ENCODE measurements at places on chromosomes 7 and 10.

GRCh38 chr7:90677486-90678404 is 81.6 kb downstream of the CDK14 start:
- no peak for DNase-seq

DNA sequence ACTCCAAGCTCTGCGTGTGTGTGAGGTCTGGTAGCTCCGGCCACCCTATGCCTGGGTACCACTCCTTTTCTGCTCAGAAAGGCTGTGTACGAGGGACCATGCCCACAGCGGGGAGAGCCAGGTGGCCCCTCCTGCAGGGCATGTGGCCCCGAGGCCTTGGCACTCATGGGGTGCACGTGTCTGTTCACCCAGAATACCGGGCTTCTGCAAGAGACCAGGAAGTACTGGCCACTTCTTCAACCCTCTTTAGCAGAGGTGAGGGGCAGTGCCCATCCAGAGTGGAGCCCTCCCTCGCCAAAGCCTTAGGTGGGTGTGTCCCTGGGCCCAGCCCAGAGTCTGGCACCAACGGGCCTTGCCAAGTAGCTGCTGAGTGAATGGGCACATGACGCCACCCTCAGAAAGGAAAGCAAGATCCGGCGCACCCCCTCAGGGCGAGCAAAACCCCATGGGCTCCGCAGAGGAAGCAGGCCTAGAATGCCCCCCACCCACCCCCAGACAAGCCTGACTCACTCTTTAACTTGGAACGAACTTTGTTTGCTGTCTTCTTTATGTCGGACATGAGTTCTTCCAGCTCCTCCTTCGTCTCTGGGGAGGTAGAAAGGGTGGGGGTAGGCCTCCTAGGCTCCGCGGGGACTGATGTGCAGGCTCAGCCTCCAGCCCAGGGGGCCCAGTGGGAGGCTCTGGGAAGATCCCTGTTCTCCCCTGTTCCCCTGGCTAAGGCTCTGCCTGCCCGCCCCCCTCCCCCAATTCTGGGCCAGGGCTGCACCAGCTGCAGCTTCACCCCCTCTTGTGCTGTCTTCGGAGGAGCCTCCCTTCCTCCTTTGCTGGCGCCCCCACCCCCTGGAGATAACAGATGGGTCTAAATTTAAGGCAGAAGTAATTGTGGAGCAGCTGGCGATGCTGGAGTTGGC is 14.6 kb downstream of the STX1A start:
- DNase-seq, result no peak

DNA sequence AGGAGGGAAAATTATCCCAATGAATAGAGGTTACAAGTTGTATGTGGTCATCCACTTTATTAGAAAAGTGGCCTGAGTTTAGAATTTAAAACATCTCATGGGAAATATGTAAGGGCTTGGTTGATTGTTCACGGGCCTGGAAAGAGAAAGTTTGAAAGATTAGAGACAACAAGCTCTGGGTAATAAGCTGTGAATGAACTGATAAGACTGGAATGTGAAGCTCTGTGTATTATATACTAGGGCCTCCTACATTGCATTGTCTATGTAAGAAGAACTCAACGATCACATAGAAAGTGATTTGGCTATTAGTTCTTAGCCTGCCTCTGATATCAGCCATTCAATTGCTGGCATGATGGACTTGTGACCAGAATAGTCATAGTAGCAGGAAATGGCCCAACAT is 199.2 kb upstream of the MAGI2 start:
- no peak for DNase-seq

DNA sequence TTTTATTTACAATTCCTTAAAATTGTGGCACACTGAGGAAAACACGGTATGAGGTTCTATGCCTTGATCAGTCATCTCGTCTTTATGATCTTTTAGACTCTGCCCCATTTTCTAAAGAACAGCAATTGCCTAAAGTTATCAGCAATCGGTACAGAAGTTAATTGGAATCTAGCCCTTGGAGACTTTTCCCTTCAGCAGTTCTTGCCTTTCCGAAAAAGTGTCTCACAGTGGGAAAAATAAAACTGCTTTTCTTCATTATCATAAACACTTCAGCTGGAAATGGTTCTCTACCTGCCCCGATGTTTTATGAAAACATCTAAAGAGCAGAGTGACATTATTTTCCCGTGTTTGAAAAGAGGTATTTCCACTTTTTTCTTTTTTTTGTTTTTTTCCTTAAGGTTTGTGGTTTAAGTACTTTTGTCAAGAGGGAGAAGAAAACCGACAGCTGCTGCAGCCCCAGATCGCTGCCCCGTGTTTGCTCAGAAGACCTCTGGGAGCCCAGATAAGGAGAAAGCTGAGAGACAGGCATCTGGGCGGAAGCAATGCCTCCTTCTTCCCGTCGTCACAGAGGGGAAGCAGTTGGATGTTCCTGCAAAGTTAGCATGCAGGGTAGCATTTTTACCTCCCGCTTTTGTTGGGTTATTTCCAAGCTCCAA is 149.7 kb downstream of the FRMD4A start:
- no peak for DNase-seq

DNA sequence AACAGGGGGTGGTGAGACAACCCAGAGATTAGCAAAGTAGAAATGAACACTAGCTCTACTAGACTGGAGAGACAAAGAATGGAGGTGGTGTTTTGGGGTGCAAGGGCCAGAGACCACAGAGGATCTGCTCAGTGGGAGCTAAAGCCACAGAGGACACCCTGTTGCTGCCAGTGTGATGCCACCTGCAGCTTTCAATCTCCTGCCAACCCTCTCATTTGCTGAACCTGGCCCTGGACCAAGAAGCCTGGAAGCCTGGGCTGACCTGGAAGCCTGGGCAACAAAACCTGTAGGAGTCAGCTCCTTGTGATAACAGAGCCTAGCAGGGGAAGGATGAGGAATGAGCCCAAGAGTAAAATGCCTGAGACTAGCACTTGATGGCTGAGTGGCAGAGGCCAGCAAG is 81.1 kb upstream of the ADO start:
- DNase-seq, result no peak

- no peak for DNase-seq
Observed at GRCh38 chr10:30282221-30282620, 66.9 kb downstream of the MTPAP start.

- DNase-seq, result peak; percentile 22
Observed at GRCh38 chr10:127293640-127294039, 97.2 kb upstream of the INSYN2A start.

DNA sequence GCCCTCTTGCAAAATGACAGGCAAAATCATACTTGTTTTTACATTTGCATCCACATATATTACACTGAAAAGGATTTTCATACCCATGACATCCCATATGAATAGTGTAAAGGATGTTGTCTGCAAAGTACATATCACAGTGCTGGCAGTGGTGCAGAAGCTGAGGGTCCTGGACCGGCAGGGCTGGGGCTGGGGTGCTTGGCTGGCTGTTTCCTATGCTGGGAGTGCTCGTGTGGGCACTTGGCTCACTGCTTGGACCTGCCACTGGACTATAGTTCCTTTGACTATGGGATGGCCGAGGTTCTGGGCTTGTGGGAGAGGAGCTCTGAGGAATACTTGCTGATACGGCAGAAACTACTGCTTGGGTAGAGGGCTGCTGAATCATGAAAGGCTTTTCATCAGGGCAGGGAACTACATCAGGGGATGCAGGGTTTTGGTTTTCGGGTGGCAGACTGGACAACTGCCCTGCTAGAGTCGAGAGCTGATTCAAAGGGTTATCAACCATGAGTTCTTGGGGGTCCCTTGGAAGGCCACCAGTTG is 13.7 kb downstream of the PSTK start:
- DNase-seq, result no peak

- no peak for DNase-seq
Observed at GRCh38 chr7:66597461-66597860, 31.2 kb upstream of the KCTD7 start.

DNA sequence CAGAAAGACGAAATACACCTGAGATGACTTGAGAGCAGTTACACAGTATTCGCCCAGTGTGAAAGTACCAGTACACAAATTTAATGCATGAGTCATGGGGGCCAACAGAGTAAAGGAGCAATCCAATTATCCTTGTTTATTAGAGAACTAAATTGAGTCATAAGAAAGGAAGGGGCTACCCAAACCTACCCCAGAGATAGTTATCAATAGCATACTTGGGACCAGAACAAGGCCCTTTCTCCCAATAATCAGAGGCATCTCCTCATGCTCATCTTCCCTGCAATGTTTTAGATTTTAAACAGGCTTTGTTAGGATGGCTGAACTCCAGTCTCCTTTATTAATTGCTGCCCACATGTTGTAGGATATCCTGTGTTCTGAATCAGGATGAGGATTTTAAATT is 239.7 kb upstream of the LRGUK start:
- no peak for DNase-seq

GRCh38 chr7:83359108-83359507 is 196.4 kb upstream of the PCLO start:
- no peak for DNase-seq

DNA sequence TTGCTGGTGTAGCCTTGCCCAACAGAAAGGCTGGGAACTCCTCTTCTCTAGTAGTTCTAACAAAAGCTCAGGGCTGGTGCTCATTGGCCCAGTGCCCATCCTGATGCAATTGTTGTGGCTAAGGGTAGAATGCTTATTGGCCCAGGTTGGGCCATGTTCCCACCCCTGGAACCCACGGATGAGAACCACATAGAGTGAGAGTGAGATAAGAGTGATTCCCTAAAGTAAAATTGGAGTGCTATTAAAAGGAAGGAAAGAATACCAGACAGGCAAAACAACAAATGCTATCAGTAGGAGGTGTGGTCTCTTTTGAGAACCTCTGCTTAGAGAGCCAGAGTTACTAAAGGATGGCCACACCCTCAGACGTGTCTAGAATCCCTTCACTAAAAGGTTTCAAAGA is 49.2 kb downstream of the LGI1 start:
- no peak for DNase-seq

DNA sequence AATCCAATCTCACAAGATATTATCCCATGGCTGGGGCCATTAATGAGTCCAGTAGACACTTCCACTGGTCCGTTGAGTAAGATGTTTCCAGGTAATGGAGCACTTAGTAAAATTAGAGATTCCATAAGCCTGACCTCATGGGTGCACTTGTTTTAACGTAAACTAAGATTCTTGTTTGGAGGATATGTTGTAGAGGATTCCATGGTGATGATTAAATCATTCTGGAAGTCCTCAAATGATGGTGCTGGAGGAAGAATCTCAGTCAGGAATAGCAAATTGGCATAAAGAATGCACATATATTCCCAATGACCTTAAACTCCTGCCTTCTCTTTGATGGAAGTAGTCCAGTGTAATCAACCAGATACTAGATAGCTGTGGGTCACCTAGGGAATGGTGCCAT is 161.9 kb upstream of the PCLO start:
- no peak for DNase-seq

GRCh38 chr10:80187060-80187459 is 18.3 kb downstream of the ANXA11 start:
- DNase-seq, result no peak

- no peak for DNase-seq
Observed at GRCh38 chr7:31017032-31017675, 35.0 kb upstream of the ADCYAP1R1 start.

DNA sequence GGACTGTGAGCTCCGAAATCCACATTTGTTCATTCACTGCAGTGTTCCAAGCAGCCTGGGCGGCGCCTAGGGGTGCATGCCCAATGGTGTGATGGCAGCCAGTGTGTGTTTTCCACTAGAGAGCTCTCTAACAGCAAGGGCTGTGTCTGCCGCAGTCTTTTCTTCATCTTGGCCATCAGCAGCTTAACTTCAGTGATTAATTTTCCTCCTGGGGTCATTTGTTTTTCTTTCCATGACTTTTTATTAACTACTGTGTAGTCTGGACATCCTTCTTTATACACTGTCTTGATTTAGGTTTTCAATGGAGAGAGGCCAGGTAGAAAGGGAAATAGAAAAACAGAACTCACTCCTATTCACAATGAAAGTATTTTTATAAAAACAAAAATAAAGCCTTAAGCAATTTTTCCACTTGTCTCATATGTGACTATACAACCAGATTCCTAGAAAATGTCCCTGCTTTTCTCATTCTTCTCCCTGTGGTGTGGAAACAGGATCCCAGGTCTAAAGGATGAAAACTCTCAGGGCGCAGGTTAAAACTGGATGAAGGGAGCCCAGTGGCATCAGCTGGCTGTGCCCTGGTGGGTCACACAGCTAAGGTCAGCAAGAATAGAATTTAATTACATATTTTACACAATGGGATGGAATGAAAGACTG is 176.8 kb downstream of the PKD1L1 start:
- DNase-seq, result no peak

Measured in stimulated activated CD4-positive, alpha-beta T cell treated with anti-CD3 and anti-CD28 coated beads, Interleukin-15, amount 100 ng/mL, for 48 hours (primary cell).